ENCODE measurements at places on chromosomes 7 and 10. TPM values are rescaled to one million over a fixed set of nuclear protein-coding genes. Genes with fewer than 3 reads are reported as not detected.

The HECW1 gene
- 5.0 TPM for total RNA-seq

The DDIT4 gene
- 69.6 TPM for total RNA-seq

The POLD2 gene
- total RNA-seq, result 61.9 TPM

The SPAM1 gene
- 3.9 TPM for total RNA-seq
